ENCODE measurements at places on chromosomes 5 and 9.

DNA sequence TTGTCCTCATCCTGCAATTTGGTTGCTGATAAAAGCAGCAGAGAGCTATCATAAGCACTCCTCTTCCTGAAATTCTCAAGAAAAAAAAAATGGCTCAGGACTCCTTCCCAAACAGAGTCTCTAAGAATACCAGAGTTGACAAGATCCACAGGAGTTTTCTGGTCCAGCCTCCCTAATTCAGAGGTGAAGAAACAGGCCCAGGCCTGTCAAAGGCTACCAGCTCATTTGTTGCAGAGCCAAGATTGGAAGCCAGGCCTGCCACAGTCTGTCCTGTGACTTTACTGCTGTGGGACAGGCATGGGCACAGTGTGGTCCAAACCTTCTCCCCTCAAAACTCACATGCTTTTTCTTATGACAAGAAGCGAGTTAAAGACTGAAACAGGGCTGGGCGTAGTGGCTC, 41.5 kb downstream of the NIPSNAP3B start:
- DNase-seq: no peak

DNA sequence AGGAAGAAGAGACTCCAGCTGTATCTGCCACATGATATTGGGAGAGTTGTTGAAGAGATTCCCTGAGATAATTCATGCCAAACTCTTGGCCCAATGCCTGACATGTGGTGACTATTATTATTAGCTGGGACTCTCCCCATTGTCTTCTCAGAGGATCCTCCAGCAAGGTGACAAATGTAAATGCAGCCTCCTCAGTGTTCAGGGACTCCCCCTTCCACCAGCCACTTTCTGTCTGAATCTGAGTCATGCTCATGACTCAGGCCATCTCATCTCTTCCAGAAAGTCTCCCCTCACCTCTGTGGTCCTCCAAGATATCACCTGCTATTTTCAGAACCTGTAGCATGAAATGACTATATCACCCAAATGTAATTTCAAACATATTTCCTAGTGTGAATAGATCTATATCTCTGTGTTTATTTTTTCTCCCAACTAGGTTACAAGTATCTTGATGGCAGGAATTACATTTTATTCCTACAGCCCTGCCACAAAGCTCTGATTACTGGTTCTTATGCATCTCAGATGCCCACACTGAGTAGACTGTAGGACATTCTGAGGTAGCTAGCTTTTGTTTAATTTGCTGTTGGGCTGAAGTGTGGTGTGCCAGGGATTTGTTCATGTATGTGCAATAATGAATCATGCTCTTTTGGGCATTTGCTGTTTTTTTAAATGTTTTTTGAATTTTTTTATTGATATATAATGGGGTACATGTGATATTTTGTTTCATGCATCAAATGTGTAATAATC, 126.6 kb upstream of the IL12B start:
- peak; percentile 38 for DNase-seq

- no peak for DNase-seq
These were observed 626 bp upstream of the CLTB start for GRCh38 chr5:176416965-176417364.

- no peak for DNase-seq
These were observed 2.9 kb downstream of the SV2C start for GRCh38 chr5:76086095-76086494.

DNA sequence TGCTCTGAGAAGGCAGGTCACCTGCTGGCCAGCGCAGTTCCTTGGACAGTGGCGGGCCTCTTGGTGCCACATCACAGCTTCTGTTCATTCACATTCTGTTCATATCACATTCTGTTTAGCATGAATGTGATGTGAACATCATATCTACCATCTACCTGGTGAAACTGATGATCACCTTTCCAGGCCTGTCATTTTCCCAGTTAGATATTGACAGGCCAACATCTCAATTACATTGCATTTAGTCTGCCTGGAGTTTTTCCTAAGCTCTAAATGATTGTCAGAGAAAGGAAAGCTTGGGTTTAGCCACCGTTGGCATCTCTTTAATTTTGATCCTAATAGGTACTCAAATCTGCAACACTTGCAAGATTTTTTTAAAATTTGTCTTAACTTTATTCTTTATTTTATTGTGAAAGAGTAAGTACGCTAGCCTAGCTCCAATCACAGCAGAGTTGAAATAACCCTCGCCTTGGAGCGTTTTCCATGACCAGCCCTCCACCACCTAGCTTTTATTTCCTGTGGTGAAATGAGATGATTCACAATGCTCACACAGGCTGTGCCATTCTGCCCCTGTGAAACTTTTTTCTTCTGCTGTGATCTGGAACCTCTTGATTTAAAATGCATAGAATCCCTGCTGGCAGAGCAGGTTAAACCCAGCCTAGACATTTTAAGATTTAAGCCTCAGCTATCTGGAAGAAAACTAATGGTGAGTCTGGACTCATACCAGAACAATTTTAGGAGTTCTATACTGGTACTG, 225.0 kb downstream of the ESM1 start:
- DNase-seq: no peak

DNA sequence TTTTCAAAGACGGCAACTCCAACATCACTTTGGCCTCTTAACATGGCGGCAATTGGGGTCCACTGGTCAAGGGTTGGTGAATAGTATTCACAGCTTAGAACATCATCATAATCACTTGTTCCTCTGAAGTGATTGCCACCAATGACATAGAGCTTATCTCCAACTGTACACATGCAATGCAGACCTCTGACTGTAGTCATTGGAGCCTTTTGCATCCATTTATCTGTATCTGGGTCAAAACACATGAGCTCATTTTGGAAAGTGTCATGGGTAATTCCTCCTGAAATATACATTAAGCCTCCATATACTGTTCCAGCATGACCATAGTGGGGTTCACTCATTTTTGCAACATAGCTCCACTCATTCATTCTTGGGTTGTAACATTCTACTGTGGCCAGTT, 2.0 kb downstream of the KLHL9 start:
- DNase-seq: no peak

DNA sequence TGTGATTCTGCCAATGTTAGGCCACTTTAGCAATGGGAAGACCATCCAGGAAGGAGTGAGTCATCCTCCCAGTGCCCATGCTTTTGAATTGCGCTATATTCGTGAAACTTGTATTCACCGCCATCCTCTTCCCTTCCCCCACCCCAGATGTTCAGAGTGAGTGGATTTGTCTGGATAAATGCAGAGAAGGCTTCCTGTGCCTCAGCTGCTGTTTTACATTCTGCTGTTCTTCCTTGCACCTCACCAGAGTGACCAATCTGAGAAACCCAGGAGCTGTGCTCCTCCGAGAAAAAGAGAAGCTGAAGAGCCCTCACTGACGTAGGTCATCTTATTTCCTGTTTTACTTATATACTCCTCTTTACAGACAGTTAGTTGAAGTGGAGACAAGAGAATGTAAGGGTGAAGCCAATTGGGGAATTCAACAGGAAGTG, 24.6 kb upstream of the SVEP1 start:
- no peak for DNase-seq

DNA sequence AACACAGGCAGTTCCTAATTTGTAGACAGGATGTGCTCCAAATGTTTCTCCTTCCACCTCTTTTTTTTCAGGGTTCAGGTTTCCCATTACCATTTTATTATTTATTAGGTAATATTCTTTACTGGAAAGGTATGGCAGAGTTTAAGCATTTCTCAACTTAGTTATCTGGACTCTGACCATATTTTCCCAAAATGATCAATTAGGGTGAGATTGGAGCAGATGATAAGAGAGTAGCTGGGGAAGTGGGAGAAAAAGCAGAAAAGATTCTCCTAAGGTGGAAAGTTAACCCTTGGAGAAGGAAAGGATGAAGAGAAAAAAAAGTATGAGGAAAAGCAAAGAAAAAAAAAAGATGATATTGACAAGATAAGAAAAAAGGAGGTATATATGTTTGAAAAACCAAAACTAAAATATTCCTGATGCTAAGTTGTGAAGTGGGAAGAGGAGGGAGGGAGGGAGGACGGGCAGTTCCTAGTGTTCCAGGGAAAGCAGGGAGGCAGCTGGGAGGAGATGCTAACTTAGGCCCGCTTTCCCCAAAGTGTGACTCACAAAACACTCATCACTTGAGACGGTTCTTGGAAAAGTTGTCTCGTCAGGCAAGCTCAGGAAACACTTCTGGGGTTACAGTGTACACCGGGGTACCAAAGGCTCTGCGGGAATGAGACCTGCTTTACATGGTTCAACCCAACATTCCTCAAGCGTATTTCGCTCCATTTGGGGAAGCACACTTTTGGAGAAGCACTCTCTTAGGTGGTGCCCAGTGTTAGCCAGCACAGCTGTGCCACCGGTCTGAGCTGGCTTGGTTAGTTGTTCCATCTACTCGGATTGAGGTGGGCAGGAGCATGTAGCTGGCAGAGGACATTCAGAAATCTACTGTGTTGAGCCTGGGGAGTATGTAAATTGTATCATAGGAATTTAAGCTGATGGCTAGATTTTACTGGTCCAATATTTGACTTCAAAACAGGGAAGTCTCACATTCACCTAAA, 35.1 kb downstream of the B4GALT1 start:
- DNase-seq: no peak

Data from CD4-positive, alpha-beta T cell treated with Interleukin-4 for 4 hours (primary cell).